ENCODE measurements at places on chromosomes 4 and X.

GRCh38 chr4:63717384-63717783 lies 691.9 kb downstream of the TECRL start:
- no peak for DNase-seq

DNA sequence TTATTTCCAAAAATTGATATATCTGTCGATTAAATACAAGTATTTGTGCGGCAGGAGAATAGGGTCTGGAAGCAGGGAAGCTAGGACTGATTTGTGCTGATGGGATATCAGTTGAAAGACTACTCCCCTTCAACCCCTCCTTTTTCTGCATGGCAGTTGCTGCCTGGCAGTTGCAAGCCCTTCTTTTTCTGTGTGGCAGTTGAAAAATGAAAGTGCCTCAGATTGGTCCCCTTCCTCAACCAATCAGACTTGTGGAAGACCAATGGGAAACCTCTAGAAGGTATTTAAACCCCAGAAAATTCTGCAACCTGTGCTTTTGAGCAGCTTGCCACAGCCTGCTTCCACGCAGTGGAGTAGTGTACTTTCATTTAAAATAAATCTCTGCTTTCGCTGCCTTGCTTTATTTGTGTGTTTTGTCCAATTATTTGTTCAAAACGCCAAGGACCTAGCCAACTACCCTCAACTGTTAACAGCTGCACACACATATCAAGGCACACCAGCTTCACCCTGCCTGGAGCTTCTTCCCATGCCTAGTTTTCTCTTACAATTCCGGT lies 1.5 kb upstream of the TMA16 start:
- no peak for DNase-seq

DNA sequence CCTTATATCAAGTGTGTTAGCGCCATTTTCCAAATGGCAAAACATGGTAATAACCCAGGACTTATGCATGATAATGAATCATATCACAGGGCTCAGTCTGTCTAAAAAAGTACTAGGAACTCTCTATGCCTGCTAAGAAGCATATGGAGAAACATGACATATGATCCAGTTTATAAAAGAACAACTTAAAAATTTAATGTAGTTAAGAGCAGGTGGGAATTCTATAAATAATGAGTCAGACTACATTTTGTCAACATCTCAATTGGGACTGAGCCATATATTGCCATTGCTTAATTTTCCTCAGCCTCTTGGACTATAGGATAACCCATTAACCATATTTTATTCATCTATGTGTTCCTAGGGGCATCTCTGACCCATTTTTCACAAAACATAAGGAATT lies 360.4 kb upstream of the AGA start:
- DNase-seq: no peak

- DNase-seq: no peak
Observed at GRCh38 chr4:85128246-85129204, 162.0 kb upstream of the WDFY3 start.

DNA sequence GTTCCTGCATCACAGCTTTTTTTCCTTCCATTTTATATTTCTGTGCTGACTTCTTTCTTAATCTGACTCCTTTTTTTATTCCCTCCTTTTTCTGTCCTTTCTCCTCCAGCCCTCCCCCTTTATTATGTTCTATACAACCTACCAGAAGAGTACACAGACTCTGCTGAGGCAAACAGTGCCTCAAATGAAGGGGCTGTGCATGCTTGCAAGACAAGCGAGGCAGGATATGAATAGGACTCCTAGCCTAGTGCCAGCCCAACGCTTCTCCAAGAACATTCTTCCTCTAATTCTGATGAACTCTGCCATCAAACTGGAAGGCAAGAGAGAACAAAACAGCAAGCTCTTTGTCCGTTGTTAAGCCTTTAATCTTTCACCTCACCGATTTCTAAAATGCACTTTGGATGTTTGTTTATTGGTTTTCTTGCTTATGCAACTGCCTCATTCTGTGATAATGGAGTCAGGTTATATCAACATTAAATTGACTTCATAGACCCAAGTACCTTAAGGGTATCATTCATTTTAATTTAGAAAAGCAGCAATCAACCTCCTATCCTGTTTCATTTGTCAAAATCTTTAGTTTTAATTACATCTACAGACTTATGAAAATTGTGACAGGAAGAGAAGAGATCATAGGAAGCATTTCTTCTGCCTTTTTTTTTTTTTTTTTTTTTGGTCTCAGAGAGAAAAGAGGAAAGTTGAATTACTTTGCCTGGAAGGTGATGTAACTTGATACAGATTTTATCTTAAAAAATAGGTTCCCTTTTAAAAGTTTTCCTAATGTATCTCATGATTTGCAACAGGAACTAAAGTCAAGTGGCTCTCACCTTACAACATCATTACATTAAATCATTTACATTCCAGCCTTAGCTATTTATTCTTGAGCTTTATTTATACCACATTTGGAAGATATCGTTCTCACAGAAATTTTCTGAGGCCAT lies 284.7 kb upstream of the FTHL17 start:
- DNase-seq: no peak

GRCh38 chr4:14513471-14513870 lies 488.8 kb upstream of the CPEB2 start:
- DNase-seq: no peak

- no peak for DNase-seq
Observed at GRCh38 chr4:89619206-89619962, 217.6 kb downstream of the SNCA start.

DNA sequence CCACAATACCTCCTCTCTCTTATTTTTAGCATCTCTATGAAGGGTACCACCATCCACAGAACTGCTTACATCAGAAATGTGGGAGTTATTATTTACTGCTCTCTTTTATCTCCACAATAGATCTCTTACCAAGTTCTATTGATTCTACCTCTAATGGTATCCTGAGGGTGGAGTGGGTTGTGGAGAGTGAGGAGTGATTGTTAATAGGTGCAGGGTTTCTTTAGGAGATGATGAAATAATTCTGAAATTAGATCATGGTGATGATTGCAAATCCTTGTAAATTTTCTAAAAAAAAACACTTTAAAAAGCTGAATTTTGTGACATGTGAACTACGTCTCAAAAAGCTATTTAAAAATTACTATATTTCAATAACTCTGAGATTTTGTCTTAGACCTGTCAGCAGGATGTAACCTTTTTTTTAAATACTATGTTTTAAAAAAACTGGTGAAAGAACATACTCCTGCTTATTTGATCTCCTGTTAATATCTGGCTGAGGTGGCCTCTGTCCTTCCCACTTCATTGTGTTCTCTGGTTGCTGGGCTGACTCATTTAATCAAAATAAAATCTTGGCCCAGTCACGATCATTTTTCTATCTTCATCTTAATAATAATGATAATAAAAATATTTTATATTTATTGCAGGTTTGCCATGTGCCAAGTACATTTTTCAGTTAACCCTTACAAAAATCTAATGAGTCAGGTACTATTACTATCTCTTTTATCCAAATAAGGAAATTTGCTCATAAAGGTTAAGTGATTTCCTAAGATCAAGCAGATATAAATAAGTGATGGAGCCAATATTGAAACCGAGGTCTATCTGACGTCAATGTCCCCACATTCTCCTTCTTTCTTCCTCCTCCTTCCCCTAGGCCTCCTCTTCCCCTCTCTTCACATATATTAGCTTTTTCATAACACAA lies 73.5 kb downstream of the GLUD2 start:
- DNase-seq: no peak

GRCh38 chr4:111923786-111924185 lies 221.5 kb upstream of the FAM241A start:
- DNase-seq: no peak

Data from NCI-H1694 (cell line).